ENCODE measurements at places on chromosomes 2 and 18.

DNA sequence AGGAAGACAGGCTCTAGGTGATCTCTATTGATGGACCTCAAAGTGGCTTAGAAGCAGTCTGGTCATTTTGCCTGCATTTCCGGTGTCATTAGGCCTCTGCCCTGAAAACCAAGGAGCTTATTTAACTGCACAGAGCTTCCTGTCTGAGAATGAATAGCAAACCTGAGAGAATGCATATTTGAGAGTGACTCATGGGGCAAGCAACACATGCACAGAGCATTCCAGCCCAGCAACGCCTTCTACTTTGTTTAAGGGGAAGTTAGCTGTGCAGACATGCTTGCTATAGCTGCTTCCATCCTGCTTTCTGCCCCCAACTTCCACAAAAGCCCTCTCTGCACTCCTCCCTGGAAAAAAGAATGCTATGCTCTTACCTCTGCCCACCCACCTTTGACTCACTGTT is 232.8 kb downstream of the GRB14 start:
- DNase-seq: no peak

GRCh38 chr2:68994864-68995263 is 18.1 kb upstream of the ANTXR1 start:
- no peak for DNase-seq

GRCh38 chr18:53698907-53699306 is 525.6 kb downstream of the MBD2 start:
- no peak for DNase-seq

DNA sequence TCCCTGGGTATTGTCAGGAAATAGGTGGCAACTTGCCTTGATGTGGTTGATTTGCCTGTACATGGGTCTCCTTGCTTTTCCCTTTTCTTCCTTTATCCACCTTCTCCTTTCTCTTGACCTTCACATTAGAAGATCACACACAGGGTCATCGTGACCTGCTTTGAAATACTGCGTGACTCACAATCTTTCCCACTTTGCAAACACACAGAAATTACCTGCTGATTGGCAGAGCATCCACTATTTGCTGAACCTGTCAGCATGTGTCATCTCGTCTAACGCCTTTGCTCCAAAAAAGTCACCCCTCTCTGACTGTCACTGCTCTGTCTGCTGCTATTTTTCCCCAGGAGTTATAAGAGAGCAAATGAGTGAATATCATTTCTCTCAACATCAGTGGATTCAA is 60.8 kb downstream of the MYO3B start:
- DNase-seq: no peak

- DNase-seq: no peak
Observed at GRCh38 chr2:88959480-88960204, 268.2 kb downstream of the RPIA start.

GRCh38 chr2:157898591-157898996 is 22.5 kb upstream of the ACVR1 start:
- DNase-seq: no peak

DNA sequence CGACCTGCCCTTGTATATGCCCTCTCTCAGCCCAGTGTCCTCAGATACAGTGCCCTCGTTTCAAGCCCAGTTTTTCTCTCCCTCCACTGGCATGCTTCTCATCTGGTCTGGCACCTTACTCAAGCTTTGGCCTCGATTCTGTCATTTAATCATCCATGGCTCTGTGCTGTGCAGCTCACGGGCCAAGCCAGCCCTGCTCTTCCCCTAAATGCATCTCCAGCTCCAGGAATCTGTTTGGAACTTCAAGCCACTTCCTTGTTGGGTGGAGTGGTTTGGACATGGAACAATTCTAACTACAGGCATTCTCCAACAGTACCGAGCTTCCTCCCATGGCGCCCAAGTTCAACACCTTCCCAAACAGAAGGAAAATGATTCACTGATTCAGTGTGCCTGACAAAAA is 76.7 kb upstream of the ZNF397 start:
- no peak for DNase-seq

DNA sequence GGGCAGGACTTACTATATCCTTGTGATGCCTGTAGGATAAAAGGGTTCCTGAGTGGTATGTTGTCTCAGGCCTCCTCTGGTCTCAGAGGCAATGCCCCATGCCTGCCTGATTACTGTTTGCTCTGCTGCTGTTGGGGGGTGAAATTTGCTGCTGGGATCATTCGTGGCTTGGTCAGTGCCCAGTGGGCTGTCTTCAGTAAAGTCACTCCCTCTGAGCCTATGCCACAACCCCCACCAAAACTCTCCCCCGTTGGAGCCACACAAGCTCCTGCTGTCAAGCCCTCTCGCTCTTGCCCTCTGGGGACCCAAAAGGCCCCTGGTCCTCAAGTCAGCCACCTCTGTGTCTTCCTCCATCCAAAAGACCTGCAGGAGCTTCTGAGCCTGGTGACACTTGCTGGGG is 38.6 kb upstream of the TGIF1 start:
- no peak for DNase-seq

DNA sequence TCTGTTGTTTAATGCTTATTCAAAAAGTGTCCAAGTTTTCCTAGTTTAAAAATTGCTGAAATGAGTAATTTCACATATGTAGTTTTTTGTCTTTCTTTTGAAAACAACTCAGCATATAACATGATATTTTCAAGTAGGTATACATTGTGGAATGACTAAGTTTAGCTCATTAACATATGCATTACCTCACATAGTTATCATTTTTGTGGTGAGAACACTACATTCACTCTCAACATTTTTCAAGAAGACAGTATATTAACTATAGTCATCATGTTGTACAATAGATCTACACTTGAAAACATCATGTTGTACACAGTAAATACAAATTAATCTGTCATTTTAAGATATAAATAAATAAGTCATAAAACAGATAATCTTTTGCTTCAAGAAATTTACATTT is 340.0 kb downstream of the CCDC85A start:
- DNase-seq: no peak

DNA sequence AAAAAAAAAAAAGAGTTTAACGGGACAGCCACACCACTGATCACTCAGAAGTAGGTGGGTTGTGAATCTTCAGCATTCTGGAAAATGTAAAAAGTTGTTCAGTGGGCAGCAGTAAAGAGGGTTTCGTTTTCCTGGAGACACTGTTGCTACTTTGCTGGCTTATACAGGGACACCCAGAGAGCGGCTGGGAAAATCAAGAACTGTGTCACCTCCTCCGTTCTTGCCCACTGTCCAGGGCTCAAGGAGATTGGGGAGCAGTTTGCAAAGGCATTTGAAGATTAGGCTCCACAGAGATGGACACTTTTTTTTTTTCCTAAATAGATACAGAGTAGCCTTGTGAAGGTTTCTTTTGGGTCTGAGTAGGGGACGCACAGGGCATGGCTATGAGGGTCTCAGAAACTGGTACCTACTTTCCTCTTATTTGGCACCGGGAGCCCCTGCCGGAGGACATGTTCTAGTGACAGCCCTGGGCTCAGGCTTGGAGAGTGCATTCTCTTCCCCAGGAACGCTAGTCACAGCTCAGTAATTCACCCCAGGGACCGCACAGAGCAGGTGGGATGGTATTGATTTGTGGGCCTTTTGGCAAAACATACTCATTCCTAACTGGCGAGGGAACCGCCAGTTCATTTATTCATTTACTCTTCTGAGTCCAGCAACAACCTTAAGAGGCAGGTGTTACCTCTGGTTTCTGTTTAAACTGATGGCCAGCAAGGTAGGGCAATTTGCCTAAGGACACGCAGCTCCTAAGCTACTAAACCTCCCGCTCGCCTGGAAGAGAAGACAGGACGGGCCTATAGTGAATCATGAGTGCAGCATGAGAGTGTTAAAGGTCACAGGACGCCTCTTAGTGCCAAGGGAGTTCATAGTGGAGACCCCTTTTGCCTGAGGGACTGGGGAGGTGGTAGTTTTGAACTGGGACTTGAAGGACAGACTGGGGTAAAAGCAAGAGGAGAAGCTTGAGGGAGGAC is 53.1 kb downstream of the HPCAL1 start:
- DNase-seq: peak; percentile 20

DNA sequence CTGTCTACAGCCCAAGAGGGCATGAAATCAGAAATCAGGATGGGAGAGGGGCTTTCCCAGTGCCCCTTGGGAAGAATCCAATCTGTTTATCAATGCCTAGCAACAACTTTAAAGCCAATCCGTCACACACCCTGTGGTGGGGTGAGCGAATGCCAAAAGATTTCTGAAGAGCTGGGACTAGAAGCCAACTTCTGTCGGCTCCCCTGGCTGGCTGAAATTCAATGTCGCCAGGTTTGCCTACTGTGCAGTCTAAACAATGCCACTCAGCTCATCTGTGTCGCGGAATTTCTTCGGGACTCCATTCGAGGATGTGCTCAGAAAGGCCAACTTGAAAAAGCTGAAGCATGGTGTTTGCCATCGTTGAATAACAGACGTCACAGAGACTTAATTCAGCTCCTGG is 31.5 kb upstream of the NCKAP5 start:
- no peak for DNase-seq

- DNase-seq: no peak
Observed at GRCh38 chr2:191598296-191598695, 79.6 kb upstream of the NABP1 start.

DNA sequence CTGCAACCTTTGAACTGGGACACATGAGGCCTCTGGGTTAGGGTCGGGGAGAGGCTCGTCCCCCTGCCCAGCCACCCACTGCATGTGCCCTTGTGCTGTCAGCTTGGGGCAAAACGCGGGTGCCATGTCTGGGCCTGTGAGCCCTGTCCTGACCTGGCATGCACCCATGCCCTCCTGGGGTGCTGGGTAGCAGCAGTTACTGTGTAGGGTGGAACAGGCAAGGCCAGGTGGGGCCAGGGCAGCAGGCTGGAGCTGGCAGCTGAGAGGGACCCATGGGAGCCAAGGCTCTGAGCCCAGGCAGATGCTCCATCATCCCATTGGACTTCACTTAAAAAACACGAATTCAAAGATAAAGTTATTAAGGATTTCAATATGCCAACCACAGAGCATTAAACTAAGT is 133.8 kb upstream of the REV1 start:
- no peak for DNase-seq

DNA sequence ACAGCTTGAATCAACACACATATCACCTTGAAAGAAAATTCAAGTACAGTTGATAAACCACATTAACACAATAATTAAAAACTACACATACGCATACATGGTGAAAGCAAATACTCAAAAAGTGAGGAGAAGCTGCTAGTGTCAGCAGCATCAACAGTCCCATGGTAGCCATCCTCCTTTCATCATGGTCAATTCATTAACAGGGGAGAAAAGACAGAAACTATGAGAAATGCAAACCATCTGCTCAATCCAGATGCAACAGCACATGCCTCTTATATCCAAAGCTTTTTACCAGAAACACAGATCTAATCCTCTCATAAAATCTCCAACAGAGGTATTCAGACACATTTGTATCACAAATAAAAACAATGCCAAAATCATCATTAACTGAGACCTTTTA is 81.9 kb upstream of the CHRNA1 start:
- no peak for DNase-seq

GRCh38 chr2:147792966-147793617 is 51.7 kb upstream of the ACVR2A start:
- DNase-seq: no peak

DNA sequence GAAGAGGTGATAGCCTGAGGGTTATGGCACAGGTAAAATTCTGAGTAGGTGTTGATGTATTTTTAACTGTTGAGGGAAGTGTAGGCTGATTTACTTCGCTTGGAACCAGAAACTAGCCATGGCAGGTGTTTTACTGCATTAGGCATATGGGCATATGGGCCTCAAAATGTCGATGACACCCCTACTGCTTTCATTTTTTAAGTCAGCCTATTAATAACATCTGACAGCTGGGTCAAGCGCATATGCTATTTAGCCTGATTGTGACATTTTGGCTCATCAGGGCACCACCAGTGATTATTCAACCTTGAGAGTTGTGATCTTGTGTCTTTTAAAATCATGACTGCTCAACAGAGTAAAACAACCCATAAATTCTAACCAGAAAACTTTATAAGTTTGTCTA is 1396.9 kb upstream of the NXPH2 start:
- no peak for DNase-seq

- no peak for DNase-seq
Observed at GRCh38 chr2:170862286-170862902, 45.7 kb downstream of the GAD1 start.
